ENCODE measurements at places on chromosomes 1 and 21.
A peak's percentile ranks its signal among the peaks of the same experiment; 100 is the strongest.

DNA sequence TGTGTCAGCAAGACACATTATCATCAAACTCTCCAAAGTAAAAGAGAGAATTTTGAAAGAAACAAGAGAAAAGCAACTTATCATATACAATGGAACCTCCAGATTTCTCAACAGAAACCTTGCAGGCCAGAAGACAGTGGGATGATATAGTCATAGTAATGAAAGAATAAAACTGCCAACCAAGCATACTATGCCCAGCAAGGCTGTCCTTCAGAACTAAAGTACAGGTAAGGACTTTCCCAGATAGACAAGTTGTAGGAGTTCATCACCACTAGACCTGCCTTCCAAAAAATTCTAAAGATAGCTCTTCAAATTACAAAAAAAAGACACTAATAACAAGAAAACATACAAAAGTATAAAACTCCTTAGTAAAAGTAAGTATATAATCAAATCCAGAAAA is 33.2 kb upstream of the FOXD3 start:
- no peak for DNase-seq

DNA sequence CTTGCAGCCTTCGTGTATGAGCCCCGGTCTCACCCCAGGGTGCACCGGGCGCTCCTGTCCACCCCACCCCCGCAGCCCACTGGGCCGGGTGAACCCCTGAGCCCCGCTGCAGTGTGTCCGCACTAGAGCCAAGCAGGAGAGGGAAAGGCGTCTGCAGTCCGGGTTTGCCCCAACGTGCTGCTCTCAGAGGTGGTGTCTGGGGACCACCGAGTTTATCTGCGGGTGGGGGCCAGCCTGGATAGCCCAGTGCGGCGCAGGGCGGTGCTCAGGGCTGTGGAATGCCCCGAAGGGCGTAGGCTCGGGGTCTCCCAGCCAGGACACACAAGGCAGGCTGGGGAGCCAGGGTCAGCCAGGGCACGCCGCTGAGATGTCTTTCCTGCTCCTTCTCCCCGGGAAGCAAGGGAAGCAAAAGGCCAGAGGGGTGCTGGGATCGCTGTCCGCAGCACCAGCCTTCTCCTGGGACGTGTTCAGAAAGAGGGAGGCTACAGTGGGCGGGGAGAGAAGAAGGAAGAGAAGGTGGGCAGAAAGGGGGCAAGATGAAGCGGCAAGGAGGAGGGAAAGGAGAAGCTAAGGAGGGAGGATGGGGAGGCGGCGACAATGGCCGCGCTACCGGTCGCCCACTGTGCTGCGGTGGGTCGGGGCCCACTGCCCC is 56.6 kb downstream of the MAB21L3 start:
- DNase-seq, result peak; percentile 47

DNA sequence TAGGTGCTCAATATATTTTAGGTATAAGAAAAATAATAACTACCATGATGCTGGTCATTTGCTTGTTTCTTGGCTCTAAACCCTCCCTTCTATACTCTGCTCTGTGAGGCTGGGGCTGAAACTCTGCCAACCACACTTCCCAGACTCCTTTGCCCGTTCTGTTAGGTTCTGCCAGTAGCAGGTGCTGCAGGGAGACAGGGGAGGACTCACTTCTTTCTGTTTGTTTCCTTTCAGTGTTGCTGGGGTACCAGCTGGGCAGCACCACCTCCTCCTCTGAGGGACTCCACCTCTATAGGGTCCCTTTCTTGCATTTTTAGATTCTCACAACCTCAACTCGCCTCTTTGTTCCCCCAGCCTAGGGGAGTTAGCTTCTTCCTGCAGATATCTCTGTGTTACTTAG is 17.0 kb upstream of the SH2D2A start:
- no peak for DNase-seq

DNA sequence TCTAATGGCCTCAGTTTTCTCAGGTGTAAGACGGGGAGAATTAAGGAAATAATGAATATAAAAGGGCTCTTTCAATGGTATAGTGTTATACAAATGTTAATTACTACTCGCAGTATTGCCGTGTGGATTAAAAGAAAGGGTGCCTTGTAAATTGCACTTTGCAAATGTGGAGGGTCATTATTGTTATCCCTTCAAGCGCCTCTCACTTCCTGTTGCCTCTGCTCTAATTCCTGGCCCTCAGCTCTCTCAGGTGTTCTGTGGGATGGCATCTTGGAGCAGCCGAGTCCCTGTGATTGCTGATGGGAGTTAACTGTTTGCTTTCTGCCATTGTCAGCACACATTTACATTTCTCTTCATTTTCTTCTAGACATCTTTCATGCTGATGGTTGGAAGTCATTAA is 7.1 kb upstream of the S100A11 start:
- DNase-seq, result no peak

GRCh38 chr1:3215198-3216014 is 146.4 kb downstream of the PRDM16 start:
- no peak for DNase-seq

DNA sequence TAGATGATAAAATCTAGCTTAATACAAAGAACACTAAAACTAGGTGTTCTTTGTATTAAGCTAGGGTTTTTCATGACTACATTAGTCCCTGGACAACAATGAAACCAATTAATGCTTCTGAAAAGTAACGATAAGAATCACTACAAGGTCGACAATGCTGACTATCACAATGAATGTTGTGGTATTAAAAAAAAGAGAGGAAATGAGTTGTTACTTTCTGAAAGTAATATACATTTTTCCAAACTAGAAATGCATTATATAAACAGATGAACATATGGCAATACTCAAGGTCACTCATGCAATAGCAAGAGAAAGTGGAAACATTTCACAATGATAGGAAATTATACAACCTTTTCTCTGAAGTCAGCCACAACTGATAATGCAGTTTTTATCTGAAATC is 19.0 kb downstream of the DPH5 start:
- no peak for DNase-seq

DNA sequence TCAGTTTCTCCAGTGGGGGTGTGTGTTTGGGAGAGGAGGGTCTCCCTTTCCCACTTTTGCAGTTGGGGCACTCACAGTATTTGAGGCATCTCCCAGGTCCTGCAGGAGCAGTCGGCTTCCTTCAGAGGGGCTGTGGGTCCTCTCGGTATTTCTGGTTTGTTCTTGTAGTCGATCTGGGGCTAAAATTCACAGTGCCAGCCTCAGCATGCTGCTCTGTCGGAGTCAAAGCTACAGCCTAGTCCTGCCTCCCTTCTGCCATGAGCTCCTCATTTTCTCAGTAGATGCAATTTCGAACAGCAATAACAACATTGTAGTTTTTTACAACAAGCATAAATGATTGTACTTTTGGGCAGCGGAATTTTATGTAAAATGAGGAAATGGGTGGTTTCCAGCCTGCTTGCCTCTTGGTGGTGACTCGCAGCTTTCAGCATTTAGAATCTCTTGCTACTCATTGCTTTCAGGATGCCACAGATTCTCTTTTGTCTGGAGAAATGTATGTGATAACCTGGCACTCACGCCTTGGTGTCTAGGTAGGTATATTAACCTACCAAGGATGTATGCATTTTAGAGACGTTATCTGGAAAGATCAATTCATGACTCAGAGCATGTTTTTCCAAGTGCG is 82.4 kb upstream of the C21orf91 start:
- no peak for DNase-seq

Measured in EH (cell line).